T-cell (primary cell): ENCODE measurements at places on chromosomes 13 and 19. TPM values are rescaled to one million over a fixed set of nuclear protein-coding genes. Genes with fewer than 3 reads are reported as not detected.

GRCh38 chr13:111227405-111227804 is 93.0 kb upstream of the TEX29 start:
- H3K36me3 ChIP-seq: peaks cover 36% of the 10 kb centered on the region
- DNase-seq: no peak
- H3K4me3 ChIP-seq: no peak overlapping the region
- peaks cover 6% of the 10 kb centered on the region for H3K4me1 ChIP-seq
- H3K27ac ChIP-seq: no peak overlapping the region

GRCh38 chr13:109750221-109750775 is 36.1 kb downstream of the IRS2 start:
- H3K4me1 ChIP-seq: no peaks in the 10 kb centered on the region
- DNase-seq: no peak
- H3K27me3 ChIP-seq: no peaks in the 10 kb centered on the region
- no peak overlapping the region for H3K27ac ChIP-seq
- no peaks in the 10 kb centered on the region for H3K36me3 ChIP-seq
- no peak overlapping the region for H3K4me3 ChIP-seq

Gene PSG1
- total RNA-seq: not detected

- H3K36me3 ChIP-seq: peaks cover 9% of the 10 kb centered on the region
- peak within 1 kb of the TSS; percentile 70 for H3K27ac ChIP-seq
- peak within 1 kb of the TSS; percentile 89 for H3K4me3 ChIP-seq
- H3K4me1 ChIP-seq: peaks cover 32% of the 10 kb centered on the region
These were observed at the start of gene C19orf25 for GRCh38 chr19:1478934-1479707. Gene C19orf25, minus strand, starts transcription at chr19:1479215. Its CDS starts 312 bp downstream, at chr19:1478903.

Gene SLC17A7
- not detected for total RNA-seq

DNA sequence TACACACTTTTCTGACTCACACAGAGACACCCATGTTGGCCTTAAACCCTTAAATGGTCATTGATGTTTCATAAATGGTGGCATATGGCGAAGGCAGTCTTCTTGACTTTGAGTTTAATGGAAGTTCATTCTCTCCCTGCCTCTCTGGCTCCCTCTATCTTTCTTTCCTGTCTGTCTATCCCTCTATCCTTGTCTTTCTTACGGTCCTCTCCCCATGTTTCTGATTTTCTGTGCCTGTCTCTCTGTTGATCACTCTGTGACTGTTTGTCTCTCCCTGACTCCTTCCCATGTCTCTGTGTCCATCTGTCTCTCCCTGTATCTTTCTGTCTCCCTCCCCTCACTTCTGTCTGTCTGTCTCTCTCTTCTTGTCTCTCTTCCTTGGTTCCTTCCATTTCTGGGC is 43.2 kb upstream of the SHKBP1 start:
- no peak overlapping the region for H3K27ac ChIP-seq
- no peak for DNase-seq
- no peak overlapping the region for H3K4me3 ChIP-seq
- H3K27me3 ChIP-seq: peaks cover 55% of the 10 kb centered on the region

- no peak overlapping the region for H3K27ac ChIP-seq
- DNase-seq: no peak
- H3K4me1 ChIP-seq: peaks cover 7% of the 10 kb centered on the region
- no peaks in the 10 kb centered on the region for H3K27me3 ChIP-seq
These were observed 36.6 kb upstream of the MEDAG start for GRCh38 chr13:30869491-30869890.

DNA sequence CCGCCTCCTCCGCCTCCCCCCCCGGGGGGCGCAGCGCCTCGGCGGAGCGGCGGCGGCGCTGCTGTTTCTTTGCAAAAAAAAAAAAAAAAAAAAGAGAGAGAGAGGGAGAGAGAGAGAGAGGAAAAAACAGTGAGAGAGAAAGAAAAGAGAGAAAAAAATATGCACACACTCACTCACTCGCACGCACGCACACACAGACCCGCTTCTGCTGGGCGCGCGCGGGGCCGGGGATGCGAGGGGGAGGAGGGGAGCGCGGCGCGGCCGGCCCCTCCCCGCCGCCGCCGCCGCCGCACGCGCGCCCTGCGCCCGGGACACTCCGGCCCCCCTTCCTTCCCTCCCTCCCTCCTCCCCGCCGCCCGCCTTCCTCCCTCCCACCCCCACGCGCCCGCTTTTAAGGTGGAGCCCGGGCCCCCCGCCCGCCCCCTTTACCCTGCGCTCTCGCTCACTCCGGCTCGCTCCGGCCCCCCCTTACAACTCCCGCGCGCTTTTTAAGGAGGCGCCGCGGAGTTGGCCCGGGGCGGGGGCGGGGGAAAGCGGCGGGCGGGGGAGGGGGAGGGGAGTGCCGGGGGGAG is at the start of gene SAMD1:
Gene SAMD1, minus strand, starts transcription at position 243 of the 572 bp plus-strand sequence.
- peak; percentile 79 for DNase-seq
- H3K27me3 ChIP-seq: no peaks in the 10 kb centered on the region
- H3K4me3 ChIP-seq: peak within 1 kb of the TSS; percentile 87
- peaks cover 23% of the 10 kb centered on the region for H3K4me1 ChIP-seq

DNA sequence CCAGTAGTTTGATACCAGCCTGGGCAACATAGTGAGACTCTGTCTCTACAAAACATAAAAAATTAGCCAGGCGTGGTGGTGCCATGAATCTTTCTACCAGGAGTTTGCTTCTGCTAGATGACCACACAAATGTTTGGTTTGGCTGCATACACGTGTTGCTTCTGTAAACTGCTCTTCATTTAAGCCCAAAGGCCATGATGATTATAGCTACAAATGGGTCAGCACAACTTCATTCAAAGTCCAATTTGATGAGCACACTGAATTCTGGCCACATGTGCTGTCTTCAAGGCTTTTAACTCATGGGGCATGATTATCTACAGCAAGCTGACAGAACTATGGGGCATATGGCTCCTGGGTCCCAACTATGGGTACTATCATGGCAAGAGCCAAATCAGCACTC is 46.3 kb upstream of the DCT start:
- H3K4me1 ChIP-seq: no peaks in the 10 kb centered on the region
- H3K27me3 ChIP-seq: no peaks in the 10 kb centered on the region
- H3K36me3 ChIP-seq: no peaks in the 10 kb centered on the region
- H3K27ac ChIP-seq: no peak overlapping the region
- H3K4me3 ChIP-seq: no peak overlapping the region
- no peak for DNase-seq

DNA sequence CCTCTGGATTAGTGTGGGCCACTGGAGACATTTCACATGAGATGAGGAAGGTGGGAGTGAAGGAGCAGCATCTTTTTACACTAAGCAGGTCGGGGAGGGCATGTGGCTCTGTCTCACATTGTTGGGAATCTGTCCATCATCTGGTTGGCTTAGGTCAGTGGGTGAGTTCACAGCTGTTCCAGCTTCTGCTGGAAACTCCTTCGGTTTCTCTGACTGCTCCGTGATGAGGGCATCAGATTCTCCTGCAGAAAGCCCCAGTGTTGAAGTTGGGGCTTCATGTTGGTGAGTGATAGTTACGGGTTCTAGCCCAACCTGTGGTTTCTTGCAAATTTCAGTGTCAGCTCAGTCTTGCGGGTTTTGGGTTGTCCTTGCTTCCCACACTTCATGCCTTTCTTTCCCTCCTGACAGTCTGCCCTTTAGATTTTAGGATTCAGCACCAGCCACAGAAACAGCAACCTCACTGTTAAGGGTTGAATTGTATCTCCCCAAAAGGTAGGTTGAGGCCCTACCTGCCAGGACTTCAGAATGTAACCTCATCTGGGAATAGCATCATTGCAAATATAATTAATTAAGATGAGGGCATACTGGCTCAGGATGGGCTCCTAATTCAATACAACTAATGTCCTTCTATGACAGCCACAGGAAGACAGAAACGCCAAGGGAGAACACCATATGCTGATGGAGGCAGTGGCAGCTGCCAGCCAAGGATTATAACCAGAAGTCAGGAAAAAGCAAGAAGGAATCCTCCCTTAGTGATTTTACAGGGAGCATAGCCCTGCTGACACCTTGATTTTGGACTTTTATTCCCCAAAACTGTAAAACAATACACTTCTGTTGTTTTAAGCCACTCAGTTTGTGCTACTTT is 7.6 kb upstream of the ALOX5AP start:
- no peak overlapping the region for H3K4me3 ChIP-seq
- H3K36me3 ChIP-seq: no peaks in the 10 kb centered on the region
- no peaks in the 10 kb centered on the region for H3K27me3 ChIP-seq
- no peak for DNase-seq
- H3K4me1 ChIP-seq: no peaks in the 10 kb centered on the region

Gene ZNF682
- total RNA-seq: 7.5 TPM

GRCh38 chr13:21078501-21078900 is 17.1 kb upstream of the LATS2 start:
- H3K36me3 ChIP-seq: no peaks in the 10 kb centered on the region
- peaks cover 21% of the 10 kb centered on the region for H3K4me1 ChIP-seq
- H3K27ac ChIP-seq: no peak overlapping the region

GRCh38 chr19:27741236-27741635 is 1471.7 kb downstream of the UQCRFS1 start:
- DNase-seq: no peak
- no peak overlapping the region for H3K27ac ChIP-seq
- H3K36me3 ChIP-seq: no peaks in the 10 kb centered on the region
- H3K27me3 ChIP-seq: no peaks in the 10 kb centered on the region
- H3K4me1 ChIP-seq: no peaks in the 10 kb centered on the region
- H3K4me3 ChIP-seq: no peak overlapping the region

Gene ZNF606
- 40.5 TPM for total RNA-seq

DNA sequence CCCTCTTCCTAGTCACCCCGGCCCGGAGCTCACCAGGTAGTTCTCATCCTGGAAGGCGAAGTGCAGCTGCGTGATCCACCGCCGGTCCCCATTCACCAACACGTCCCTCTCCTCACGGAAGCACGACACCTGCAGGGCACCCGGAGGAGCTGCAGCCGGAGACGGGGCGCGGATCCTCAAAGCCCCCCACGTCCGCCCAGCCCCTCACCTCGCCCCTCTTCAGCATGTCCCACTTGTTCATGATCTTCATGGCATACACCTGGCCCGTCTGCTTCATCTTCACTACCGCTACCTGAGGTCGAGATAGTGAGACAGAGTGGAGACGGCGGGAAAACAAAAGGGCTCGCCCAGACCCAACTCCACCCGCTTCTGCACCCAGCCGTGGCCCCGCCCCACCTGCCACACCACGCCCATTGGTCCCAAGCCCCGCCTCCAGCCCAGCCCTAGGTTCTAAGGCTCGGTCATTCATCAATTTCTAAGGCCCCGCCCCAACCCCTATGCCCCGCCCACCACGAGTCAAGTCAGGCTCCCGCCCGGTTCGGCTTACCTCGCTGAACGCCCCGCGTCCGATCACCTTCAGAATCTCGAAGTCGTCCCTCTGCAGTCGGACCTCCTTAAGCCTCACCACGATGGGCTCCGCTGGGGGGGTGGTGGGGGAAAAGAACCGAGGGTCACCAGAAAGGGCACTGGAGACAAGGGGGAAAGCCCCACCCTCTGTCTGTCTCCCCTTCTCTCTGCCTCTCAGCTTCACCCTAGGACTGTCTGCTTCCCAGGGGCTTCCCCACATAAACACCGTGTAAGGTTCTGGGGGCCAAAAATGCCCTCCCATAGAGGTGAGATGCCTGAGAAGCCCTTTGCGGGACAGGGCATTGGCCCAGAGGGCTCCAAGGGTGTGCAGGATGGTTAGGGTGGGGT is 2.8 kb downstream of the DMPK start:
- H3K4me3 ChIP-seq: peak overlapping the region; percentile 35
- peaks cover 66% of the 10 kb centered on the region for H3K27me3 ChIP-seq
- H3K4me1 ChIP-seq: peaks cover 21% of the 10 kb centered on the region
- peak; percentile 80 for DNase-seq

GRCh38 chr19:6442087-6442688 is 8.6 kb upstream of the SLC25A41 start:
- H3K4me1 ChIP-seq: no peaks in the 10 kb centered on the region
- H3K27me3 ChIP-seq: no peaks in the 10 kb centered on the region
- no peaks in the 10 kb centered on the region for H3K36me3 ChIP-seq
- no peak overlapping the region for H3K27ac ChIP-seq
- no peak for DNase-seq

- peaks cover 10% of the 10 kb centered on the region for H3K27me3 ChIP-seq
- no peak for DNase-seq
- H3K27ac ChIP-seq: no peak overlapping the region
- peaks cover 17% of the 10 kb centered on the region for H3K4me1 ChIP-seq
- peaks cover 23% of the 10 kb centered on the region for H3K36me3 ChIP-seq
These were observed 7.8 kb downstream of the FIZ1 start for GRCh38 chr19:55591555-55591954.

DNA sequence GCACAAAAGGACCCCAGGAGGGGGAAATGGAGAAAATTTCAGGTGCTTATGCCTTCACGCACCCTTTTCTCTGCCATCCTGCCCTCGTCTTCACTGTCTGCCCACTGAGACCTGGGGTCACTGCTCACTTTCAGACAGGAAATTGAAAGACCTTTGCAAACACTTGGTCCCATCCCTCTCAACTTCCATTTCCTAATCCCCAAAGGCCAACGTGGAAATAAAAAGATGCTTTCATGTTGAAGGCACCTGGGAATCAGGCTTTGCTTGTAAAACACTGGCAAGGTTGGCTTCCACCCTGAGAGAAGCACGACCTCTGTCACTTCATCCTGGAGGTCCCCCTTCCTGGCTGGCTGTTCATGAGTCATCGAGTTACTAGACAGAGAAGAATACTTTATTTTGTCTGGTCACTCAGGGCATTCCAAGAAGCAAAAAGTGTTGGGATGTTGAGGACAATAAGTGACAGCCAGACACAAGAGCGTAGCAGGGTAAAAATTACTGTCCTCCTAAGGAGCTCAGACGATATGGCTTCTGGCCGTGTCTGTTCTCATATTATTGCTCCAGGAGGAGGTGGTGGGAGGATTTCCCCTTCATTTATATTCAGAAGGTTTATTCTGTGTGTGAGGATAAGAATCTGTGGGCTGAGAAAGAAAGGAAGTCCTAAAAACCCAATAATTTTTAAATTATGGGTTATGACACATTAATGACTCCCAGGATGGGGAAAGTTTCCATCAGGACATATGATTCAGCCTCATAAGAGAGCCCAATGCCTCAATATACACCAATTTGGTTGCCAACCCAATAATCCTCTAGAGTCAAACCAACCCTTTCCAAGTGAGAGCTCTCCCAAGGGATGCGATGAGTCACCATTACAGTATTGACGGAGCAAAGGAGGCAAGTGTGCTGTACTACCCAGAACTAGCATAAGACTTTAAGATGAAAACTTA is 409.0 kb downstream of the COG6 start:
- no peaks in the 10 kb centered on the region for H3K27me3 ChIP-seq
- H3K4me3 ChIP-seq: no peak overlapping the region
- no peaks in the 10 kb centered on the region for H3K36me3 ChIP-seq
- peaks cover 10% of the 10 kb centered on the region for H3K4me1 ChIP-seq
- no peak for DNase-seq

- H3K36me3 ChIP-seq: no peaks in the 10 kb centered on the region
- no peak for DNase-seq
- no peak overlapping the region for H3K27ac ChIP-seq
- H3K4me1 ChIP-seq: no peaks in the 10 kb centered on the region
- H3K27me3 ChIP-seq: no peaks in the 10 kb centered on the region
- H3K4me3 ChIP-seq: no peak overlapping the region
These were observed 771.6 kb downstream of the EFNB2 start for GRCh38 chr13:105763851-105764250.

DNA sequence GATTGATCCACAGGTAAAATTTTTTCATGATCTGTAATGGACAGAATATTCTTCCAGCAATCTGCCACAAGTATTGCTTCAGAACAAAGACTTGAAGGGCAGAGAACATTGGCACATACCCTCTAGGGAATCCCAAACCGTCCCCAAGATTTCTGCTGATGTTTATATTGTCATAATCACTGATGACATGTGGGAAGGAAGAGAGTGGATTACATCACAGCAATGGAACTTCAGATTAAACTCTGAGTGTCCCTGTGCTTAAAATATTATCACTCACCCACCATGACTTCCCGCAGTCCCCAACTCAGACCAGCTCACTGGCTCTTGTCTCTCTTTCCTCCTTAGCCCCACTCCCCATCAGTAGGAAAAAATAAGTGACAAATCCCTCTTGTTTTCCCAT is 8.5 kb upstream of the TPT1 start:
- no peak for DNase-seq
- H3K36me3 ChIP-seq: peaks cover 53% of the 10 kb centered on the region
- no peak overlapping the region for H3K4me3 ChIP-seq
- H3K27me3 ChIP-seq: no peaks in the 10 kb centered on the region
- H3K4me1 ChIP-seq: no peaks in the 10 kb centered on the region
